ENCODE measurements at places on chromosomes 13 and 19.

DNA sequence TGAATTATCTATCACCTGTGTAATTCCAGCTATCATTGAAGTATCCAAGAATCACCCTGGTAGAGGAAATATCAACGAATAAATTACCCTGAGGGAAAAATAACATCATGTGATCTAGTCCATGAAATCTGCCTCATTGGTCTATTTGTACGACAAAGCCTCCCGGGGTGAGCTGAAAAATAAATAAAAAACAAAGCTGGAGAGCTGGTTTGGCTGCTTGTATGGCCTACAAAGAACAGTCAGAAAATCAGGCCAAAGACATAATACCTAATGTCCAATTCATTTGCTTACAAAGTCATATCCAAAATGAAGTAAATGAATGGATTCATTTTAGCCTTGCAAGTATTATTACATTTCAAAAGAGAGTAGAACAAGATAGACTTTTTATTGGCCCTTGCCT is 449.9 kb downstream of the KLF12 start:
- no peaks in the 10 kb centered on the region for H3K27me3 ChIP-seq
- no peak overlapping the region for H3K27ac ChIP-seq
- H3K4me3 ChIP-seq, result no peak overlapping the region
- H3K36me3 ChIP-seq, result peaks cover 14% of the 10 kb centered on the region

- peak overlapping the region; percentile 95 for H3K4me3 ChIP-seq
- DNase-seq, result peak; percentile 76
- H3K36me3 ChIP-seq, result peaks cover 83% of the 10 kb centered on the region
Observed at GRCh38 chr19:54207983-54208783, 7.5 kb downstream of the RPS9 start.

DNA sequence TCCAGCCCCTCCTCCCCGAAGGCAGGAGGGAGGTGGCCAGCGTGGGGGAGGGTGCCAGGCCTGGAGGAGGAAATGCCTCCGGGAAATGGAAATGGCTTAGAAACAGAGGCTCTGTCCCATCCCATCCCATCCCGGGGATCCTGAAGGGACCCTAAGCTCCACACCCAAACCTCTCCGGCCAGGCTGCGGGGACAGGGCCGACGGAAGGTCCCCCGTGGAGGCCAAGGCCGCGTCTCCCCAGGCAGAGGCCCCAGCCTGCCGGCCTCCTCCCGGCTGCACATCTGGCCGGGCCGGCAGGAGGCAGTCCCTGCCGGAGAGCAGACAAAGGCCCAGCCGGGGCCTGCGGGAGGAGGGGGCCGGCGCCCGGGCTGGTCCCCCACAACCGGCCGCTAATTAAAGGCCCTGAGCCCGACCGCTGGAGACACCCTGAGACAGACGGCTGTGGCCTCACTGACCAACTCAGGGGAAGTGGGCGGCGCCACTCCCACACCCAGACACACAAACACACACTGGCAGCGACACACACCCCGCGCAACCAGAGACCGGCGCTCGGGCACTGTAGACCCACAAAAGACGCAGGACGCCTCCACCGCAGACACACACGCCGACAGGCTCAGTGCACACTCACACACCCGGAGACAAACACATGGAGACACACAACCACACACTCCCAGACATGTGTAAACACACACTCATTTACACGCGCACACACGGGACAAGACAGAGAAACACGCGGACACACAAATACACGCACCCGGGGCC is 1.1 kb downstream of the ADAMTS10 start:
- peak overlapping the region; percentile 86 for H3K4me3 ChIP-seq
- H3K27me3 ChIP-seq, result peaks cover 18% of the 10 kb centered on the region
- peaks cover 4% of the 10 kb centered on the region for H3K36me3 ChIP-seq
- H3K27ac ChIP-seq, result peak overlapping the region; percentile 43
- no peak for DNase-seq
- peaks cover 15% of the 10 kb centered on the region for H3K4me1 ChIP-seq

- H3K36me3 ChIP-seq, result no peaks in the 10 kb centered on the region
- H3K4me1 ChIP-seq, result no peaks in the 10 kb centered on the region
- no peak for DNase-seq
- no peak overlapping the region for H3K27ac ChIP-seq
- no peaks in the 10 kb centered on the region for H3K27me3 ChIP-seq
Observed at GRCh38 chr13:81771951-81772350, 1431.0 kb upstream of the SPRY2 start.

Measured in activated CD4-positive, alpha-beta T cell treated with anti-CD3 and anti-CD28 coated beads, Interleukin-2, amount 10 ng/mL, durations not matched to agents 24 days and 14 days (primary cell).